ENCODE measurements at places on chromosomes 1 and 21.

DNA sequence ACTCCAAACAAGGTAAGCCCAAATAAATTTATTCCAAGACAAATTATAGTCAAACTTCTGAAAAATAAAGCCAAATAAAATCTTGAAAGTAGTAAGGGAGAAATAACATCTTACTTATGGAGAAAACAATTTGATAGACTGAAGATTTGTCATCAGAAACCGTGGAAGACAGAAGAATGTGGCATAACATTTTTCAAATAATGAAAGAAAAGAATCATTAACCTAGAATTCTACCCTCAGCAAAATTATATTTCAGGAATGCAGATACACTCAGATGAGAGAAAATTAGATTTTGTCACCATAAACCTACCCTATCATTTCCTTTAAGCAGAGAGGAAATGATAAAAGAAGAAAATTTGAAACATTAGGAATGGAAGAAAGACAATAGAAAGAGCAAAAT, 27.3 kb upstream of the PADI1 start:
- no peak for DNase-seq

DNA sequence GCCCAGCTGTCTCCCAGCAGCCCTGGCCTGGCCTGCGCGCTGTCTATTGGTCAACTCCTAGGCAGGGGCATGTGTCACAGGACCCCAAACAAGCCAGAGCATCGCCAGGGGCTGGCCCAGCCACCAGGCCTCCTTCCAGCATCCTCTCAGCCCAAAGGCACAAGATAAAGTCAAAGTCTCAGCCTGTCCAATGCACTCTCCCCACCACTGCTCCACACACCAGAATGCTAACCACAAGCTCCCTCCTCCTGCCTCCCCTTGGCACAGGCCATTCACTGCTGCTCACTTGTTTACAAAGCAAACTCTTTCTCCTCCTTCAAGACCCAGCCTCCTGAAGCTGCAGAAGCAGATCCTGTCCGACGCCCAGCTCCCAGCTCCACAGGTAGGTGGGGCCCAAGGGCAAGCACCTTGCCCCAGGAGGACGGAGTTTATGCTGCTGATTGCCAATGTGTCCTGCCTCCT, 133.4 kb downstream of the DMRTB1 start:
- DNase-seq, result no peak

GRCh38 chr1:36729289-36729688, 246.6 kb upstream of the CSF3R start:
- DNase-seq, result no peak

DNA sequence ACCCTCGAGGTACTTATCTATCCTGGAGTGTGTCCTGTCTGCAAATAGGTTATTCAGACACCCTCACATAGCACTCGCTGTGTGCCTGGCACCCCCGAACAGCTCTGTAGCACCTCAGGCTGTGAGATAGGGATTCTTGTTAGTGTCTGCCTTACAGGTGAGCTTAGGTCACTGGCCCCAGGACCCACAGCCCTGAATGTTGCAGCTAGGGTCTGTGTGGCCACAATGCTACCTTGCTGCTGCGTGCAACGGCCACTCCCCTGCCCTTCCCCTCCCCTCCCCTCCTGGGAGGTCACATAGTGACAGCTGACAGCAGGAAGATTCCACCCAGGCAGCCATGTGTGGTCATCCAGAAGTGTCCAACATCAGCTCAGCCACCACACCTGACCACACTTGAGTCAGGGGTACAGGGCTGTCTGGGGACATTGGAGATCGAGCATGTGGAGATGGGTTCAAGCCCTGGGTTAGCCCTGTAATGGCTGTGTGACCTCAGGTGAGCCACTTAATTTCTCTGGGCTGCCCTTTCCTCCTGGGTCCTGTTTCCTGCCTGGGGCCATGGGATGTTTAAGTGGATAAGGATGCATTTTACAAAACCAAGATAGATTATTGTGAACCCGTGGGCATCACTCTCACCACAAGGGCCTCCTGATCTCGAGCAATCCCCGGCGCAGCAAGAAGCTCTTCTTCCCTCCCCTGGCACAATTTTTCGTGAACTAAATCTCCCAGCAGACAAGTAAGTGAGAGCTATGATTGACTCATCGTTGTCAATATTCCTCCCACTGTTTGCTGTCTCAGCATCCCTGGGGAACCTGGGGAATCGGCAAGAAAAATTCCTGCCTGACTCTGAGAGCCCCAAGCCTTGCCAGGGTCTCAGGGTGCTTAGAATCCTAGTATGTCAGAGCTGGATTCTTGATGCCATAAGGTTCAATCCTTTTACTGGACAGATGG, 208.7 kb downstream of the PTPRU start:
- DNase-seq, result no peak

DNA sequence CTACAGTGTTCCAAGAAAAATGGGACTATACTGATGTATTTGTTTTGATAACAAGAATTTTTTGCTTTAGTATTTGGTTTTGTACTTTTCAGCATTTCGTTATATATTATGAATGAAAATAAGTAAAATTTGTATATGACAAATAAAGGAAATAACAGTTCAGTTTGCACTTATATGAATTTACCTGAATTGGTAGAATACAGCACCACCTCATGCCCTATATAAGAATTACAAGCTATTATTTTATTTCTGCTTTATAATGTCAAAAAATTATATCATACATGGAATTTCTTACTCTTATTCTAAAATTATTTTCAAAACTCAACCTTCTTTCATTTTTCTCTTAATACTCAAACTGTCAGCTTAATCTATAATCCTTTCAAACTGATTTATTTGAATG, 14.6 kb downstream of the EFCAB7 start:
- DNase-seq, result no peak

DNA sequence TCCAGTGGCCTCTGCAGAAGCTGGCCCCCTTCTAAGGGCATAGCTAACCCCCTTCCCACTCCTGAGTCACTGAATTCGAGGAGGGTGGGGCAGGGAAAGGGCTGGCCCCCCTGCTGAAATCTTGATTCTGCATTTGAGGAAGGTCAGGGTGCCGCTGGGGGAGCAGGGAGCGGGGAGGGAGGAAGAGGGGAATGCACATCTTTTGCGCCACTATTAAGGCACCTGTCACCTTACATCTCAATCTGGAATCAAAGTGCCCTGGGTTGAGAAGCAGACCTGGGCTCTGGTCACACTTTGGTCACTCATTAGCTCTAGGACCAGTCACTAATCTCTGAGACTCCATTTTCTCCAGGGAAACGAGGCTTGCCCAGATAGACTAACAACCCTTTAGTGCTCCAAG, 62.0 kb downstream of the TOR1AIP2 start:
- no peak for DNase-seq

DNA sequence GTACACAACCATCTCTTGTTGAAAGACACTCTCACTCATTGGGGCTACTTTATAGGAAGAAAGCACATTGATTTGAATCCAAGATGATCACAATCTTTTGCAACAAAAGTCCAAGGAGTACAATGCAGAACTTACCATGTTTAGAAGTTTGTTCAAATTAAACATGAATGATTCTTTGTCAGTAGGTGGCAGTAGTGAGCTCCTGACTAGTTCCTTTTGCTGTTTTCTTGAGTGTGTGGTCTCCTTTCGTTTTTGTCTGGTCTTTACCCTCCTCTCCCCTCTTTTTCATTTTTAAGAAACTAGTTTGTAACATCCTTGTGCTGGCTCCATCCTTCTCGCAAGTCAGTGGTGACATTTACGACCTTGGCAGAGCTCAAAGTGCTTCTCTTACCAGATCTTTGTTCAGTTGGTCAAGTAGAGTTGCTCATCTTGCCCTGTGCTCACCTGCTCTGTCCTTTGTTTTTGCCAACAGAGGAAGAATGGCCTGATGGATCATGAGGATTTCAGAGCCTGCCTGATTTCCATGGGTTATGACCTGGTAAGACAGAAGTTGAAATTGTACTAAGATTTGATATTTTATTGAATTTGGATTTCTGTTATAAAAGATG, 35.7 kb upstream of the MTR start:
- DNase-seq, result no peak

GRCh38 chr21:26614251-26614650, 41.2 kb upstream of the CYYR1 start:
- DNase-seq, result no peak

- DNase-seq, result no peak
Measured at GRCh38 chr1:17944646-17945045, 163.0 kb upstream of the IGSF21 start.

- no peak for DNase-seq
Measured at GRCh38 chr1:46806196-46807020, 7.6 kb downstream of the CYP4B1 start.

- peak; percentile 70 for DNase-seq
Measured at GRCh38 chr1:213051127-213051880, at the start of gene RPS6KC1. Gene RPS6KC1 (plus strand): TSS chr1:213051241. CDS start chr1:213051405, 164 bp downstream.

DNA sequence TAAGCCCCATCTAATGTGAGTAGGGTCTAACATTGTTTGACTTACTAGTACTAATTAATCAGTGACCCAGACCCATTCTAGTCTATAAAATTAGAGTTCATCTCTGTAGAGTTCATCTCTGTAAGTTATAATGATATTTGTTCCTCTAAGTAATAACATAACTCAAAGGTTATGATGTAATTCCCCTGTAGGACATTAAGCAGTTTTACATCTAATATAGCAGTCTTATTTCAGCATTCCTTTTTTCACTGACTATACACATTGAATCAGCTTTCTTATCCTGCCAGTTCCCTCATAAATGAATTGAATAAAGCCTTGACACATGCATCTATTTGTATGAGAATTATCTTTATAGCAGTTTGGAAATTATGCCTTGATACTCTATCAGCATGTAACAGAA, 90.9 kb downstream of the SH3GLB1 start:
- no peak for DNase-seq

All from activated CD4-positive, CD25-positive, alpha-beta regulatory T cell (primary cell).